Amniotic stem cell (primary cell): ENCODE measurements at places on chromosomes 4 and X.
A peak's percentile ranks its signal among the peaks of the same experiment; 100 is the strongest.

GRCh38 chr4:10664408-10664807 is 20.2 kb downstream of the CLNK start:
- DNase-seq: peak; percentile 33

DNA sequence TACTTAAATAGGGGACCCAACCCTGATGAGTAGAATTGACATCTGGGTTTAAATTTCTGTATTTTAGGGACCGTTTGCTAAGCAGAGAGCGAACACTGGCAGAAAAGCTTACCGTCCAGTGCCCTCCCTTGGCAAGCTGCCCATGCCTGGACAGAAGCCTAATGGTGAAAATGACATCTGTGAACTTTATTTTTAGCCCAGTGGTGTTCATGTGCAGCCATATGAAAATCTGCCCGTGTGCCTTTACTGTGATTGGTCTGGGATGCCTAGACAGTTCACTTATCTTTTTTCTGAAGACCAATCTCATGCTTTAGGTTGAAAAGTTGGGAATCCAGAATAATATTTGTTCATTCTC is 1.1 kb downstream of the STBD1 start:
- DNase-seq: no peak

GRCh38 chrX:47217121-47217851 is 1.2 kb upstream of the CDK16 start:
- DNase-seq: peak; percentile 48

- no peak for DNase-seq
Measured at GRCh38 chrX:148314876-148315275, 185.5 kb upstream of the AFF2 start.

- no peak for DNase-seq
Measured at GRCh38 chrX:119755981-119756533, 2.3 kb upstream of the SOWAHD start.

DNA sequence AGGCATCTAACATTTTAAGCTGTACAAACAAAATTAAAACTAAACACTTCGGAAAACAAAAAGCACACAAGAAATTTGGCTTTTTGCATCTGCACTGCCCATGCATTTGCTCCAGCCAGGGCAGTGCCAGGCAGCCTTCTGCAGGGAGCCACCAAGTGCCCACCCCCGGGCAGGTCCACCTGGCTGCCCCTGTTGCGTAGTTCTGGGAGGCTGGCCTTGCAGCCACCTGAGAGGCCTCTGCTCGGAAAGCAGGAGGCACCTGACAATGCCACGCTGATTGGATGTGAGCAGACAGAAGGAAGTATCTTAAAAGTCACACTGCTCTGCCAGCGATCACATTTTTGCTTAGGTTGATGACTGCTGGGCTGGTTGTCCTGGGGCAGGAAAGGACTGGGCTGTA is 3.5 kb downstream of the TMEM271 start:
- DNase-seq: no peak
